Activated CD4-positive, CD25-positive, alpha-beta regulatory T cell (primary cell): ENCODE measurements at places on chromosomes 5 and 9.

GRCh38 chr5:118687661-118688621 lies 300.4 kb downstream of the DTWD2 start:
- DNase-seq = no peak

- no peak for DNase-seq
Measured at GRCh38 chr5:40480392-40480791, 199.3 kb upstream of the PTGER4 start.

GRCh38 chr5:115514220-115514619 lies 30.4 kb downstream of the FEM1C start:
- DNase-seq = no peak

- no peak for DNase-seq
Measured at GRCh38 chr5:7813007-7813406, 37.9 kb downstream of the CFAP90 start.

DNA sequence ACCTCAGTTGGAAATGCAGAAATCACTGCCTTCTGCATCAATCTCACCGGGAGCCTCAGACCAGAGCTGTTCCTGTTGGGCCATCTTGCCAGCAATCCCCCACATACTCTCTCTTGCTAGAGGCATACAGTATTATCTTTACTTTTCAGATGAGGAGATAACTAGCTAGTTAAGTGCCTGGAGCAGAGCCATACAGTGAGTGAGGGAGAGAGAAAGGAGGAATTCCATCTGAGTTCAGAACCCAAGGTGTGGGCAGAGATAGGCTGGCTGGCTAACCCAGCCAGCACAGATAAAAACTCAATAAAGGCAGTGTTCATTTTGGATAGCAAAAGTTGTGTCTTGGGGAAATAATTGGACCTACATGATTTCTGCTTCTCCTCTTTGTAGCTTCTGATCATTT lies 268.0 kb upstream of the KIF2A start:
- no peak for DNase-seq

DNA sequence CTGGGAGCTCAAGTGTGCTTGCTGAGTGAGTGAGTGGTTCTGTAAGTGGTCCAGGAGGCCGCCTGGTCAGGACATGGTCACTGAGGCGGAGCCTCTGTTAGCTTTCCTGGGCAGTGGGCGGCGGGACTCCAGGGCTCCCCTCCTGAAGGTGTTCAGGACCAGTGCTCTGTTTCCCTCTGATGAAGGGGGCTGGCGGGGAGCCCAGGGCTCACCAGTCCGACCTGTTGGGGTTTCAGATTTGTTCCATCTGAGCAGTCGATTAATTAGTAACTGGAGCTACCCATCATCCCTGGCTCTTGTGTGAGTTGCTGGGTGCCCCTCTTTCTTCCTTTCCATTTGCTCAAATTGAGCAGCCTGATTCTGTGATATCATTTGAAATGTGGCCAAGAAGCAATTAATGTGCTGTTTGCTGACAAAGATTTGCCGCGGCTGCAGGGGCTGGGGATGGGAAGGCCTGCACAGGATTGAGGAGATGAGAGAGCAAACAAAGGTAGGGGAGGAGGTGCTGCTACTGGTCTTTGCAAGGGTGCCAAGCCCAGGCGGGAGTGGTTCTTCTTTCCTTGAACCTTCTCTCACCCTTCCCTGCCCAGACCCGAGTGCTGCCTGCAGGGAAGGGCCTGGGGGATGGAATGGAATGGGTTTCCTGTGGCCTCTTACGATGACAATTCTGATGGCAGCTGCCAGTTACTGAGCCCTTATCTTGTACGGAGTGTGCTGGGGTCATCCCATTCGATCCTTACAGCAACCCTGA lies 92.8 kb upstream of the PITX1 start:
- no peak for DNase-seq

DNA sequence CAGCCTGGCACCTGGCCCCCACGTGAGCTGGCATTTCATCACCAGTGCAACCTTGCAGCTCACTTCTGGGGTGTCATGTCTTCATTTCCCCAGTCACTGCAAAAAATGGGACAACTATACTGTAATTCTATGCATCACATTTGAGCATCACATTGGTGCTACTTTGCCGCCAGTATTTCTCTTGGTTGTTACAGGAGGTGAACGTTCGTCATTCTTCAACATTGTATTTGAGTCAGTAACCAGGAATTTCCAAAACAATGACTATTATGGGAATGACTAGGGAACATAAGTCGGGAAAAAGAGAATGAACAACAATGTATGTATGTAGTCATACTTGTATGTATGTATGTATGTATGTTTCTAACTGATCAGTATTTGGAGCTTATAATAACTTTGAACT lies 1278.0 kb downstream of the EFNA5 start:
- DNase-seq = no peak

DNA sequence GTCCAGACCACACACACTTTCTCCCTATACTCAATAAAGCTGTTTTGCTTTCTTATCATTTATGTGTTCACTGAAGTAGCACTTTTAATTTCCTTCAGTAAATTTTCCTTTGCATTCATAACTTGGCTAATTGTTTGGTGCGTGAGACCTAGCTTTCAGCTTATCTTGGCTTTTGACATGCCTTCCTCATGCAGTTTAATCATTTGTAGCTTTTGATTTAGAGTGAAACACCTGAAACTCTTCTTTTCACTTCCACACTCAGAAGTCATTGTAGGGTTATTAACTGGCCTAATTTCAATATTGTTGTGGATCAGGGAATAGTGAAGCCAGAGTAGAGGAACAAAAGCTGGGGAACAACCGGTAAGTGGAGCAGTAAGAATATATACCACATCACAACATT lies 114.7 kb downstream of the ST8SIA4 start:
- DNase-seq = no peak

DNA sequence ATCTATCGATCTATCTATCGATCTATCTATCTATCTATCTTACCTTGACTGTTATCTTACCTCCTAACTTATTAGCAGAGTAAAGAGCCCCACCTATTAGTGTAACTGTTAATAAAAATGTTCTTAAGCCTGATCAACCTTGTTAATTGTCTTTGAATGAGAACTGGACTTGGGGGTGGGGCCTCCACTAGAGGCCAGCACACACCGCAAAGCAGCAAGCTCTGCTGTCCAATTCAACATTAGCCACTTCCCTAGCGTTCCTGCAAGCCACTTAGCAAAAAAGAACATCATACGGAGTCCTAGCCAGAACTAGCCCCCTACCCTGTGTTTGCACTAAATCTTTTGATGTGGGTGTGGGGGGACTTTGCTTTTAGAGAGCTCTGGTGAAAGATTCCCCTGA lies 515.8 kb downstream of the KDM4C start:
- DNase-seq = no peak

GRCh38 chr5:56761151-56761885 lies 54.0 kb upstream of the MAP3K1 start:
- no peak for DNase-seq

DNA sequence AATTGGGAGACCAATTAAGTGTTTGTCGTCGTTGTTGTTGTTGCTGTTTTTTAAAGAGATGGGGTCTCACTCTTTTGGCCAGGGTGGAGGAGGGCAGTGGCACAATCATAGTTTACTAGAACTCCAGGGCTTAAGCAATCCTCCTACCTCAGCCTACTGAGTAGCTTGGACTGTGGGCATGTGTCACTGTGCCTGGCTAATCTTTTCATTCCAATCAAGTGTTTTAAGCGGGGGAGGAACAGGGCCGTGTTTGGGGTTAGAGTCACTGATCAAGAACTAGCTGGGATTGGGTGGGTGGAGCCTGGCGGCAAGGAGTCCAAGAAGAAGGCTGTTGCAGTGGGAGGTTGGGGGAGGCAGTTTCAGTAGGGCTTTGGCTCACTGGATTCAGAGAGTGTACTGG lies 13.8 kb downstream of the SNX30 start:
- DNase-seq = no peak

DNA sequence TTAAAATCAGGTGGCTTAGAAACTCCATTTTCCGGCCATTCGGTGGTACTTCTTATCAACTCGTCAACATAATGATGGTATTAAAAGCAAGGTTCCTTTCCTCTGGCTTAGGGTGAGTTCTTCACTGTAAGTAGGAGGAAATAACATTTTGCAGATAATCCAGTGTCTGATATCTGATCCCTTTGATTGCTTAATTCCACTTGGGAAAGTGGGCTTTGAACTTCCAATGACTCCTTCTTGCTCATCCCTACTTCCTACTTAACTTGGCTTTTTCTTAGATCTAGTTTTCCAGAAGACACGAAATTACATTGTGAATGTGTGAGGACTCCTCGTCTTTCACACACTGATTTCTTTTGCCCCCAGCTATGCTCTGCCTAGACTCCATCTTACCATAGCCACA lies 31.5 kb downstream of the DDX31 start:
- no peak for DNase-seq

GRCh38 chr9:91658513-91659105 lies 235.0 kb upstream of the NFIL3 start:
- no peak for DNase-seq

DNA sequence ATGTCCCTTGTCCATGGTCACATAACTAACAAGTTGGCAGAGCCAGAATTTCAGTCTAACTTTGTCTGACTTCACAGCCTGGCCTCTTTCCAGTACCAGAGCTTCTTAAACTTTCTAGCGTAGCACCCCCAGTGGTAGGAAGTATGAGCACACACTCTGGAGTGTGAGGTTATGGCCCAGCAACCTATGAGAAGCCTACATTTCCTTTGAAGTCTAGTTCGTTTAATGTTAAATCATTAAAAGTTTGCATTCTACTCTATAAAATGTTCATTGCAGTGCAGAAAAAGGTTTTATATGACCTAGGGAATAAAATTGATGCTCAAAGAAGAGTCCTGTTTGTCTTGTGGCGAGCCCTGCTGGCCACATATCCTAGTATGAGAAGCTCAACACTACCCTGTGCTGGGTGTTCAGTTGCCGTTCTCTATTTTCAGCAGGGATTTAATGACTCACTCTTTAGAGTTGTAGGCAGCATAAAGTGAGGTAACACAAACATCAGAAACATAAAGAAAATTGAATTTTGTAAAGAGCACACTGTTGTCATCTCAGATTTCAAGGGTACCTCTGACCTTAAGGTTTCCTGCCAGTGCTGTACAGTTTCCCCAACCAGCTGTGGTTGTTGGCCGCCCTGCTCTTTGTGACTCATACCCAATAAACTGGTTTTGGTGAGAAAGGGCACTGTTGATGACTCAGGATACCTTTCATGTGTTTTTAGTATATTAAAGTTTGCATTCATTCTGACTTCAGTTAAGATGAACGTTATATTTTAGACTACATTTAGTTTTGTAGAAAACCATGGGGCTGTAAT lies 14.3 kb downstream of the MCCC2 start:
- DNase-seq = peak; percentile 49

DNA sequence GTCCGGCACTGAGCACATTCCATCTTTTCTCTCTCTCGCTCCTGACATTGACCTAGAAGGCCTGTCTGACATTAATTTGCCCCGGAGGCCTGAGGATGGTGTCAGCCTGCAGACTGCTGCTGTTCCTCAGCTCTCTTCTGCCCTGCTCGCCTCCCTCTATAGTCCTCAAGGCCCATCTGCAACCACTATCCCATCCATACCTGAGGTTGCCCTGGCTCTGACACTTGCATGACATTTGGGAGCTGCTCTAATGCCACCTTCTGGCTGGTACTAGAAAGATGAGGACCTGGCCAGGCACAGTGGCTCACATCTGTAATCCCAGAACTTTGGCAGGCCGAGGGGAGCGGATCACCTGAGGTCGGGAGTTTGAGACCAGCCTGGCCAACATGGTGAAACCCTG lies 38.6 kb upstream of the GGTA1 start:
- DNase-seq = no peak

GRCh38 chr9:86679909-86680308 lies 267.4 kb downstream of the GAS1 start:
- DNase-seq = no peak

DNA sequence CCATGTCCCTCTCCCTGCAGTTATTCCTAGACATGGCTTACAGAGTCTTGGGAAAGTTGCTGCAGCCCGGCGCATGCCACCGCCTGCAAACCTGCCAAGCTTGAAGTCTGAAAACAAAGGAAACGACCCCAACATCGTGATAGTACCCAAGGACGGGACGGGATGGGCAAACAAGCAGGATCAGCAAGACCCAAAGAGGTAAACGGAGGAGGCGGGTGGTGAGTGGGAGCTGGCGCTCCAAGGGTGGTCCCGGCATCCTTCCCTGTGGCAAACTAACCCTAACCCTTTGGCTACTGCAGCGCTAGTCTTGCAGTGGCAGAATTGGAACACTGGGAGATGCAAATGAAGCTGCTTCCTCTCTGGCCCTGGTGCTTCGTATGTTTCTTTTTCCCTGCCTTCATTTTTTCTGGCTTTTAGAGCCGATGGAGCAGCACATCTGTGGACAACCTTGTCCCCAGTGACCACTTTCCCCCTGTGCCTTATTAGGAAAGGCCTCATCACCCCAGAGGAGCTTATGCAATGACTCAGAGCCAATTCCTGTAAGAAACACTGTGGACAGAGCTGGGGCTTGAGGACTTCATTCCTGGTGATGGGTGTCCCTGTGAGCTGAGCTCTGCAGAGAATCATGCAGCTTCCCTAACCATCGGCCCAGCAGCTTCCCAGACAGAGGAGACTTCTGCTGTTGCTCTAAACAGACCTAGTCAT lies 38.9 kb downstream of the PRRC2B start:
- no peak for DNase-seq

DNA sequence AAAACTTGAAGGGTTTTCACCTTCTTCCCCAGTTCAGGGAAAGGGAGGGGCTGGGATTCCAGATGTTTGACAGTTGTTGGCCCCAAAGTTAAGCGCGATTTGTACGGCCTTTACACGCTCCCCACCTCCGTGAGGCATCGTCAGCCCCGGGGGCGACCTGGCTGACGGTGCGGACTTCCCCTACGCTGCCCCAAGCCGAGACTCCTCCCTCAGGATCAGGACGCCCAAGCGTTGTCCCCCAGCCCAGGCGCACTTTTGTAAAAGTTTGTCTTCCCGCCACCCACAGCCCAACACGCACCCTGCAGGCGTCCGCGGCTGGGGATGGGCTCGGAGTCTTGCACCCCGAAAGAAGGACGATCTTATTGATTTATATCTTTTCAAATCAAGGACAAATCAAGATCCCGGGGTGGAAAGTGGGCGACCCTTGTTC lies 713 bp downstream of the MOB3B start:
- DNase-seq = peak; percentile 7

DNA sequence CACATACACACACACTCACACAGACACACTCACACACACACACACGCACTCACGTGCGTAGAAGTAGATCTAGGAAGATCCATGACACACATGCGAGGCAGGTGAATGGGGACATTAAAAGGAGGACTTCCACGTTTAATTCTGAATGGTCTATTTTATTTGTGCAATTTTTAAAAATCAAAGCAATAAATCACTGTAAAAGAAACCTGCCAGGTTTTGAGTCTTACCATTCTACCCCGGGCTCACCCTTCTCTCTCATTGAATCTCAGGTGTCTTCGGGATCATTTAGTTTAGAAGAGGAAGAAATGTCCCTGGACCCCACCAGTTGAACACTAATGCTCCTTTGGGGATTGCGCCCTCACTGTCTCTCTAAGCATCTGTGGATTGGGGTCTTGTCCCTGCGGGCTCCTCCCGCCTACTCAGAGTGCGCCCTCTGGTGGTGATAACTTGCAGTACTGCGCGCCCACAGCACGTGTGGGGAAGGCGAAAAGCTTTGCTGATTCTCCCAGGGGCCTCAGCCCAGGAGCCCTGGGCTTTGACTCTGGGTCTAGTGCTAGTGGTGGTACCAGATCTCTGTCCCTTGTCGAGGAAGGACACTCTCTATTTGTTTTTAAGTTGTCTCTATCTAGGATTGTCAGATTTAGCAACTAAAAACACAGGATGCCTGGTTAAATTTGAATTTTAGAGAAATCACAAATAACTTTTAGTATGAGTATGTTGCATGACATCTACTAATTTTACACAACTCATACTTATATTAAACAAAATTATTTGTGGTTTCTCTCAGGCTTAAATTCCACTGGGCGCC lies 34.8 kb downstream of the BOD1 start:
- DNase-seq = no peak
